ENCODE measurements at places on chromosomes 1 and 21.

DNA sequence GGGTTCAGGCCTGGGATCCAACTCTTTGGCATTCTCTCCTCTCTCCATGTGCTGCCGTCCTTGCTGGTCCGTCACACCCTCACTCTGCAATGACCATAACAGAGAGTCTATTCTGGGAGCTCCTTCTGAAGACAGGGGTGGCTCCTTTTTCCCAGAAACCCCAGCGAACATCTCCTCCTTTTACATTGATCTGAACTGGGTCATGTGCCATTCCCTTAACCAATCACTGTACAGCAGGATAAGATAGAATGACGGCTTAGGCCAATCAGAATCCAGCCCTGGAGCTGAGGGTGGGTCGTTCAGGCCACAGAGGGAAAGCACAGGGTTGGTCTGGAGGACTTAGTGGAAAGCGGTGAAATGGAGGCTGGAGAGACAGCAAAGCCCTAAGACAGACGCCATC, 740.1 kb downstream of the MATN1 start:
- peaks cover 76% of the 10 kb centered on the region for H3K27me3 ChIP-seq
- H3K4me1 ChIP-seq: no peaks in the 10 kb centered on the region
- H3K27ac ChIP-seq: no peak overlapping the region
- no peak overlapping the region for H3K4me3 ChIP-seq
- no peaks in the 10 kb centered on the region for H3K36me3 ChIP-seq

DNA sequence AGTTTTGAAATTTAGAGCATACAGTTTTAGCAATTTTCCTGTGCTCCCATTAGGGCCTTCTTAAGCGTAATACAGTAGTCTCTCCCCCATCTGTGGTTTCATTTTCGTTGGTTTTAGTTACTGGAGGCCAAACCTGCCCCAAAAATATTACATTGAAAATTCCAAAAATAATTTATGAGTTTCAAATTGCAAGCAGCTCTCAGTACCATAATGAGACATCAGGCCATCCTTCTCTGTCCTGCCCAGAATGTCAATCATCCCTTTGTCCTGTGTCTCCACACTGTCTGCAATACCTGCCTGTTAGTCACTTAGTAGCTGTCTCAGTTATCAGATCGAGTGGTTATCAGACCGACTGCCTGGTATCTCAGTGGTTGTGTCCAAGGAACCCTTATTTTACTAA, 45.4 kb downstream of the ADSS2 start:
- H3K36me3 ChIP-seq: 0 out of 2 replicates have a peak, but pooled peaks cover under 1% of the 10 kb centered on the region
- peak; percentile 92 for DNase-seq
- peak overlapping the region; percentile 28 for H3K4me3 ChIP-seq
- peak overlapping the region; percentile 77 for H3K27ac ChIP-seq
- H3K27me3 ChIP-seq: no peaks in the 10 kb centered on the region

GRCh38 chr21:39612233-39613040, at the start of gene B3GALT5:
Gene B3GALT5 (plus strand): TSS chr21:39612940. CDS start chr21:39660560, 47,620 bp downstream.
- no peaks in the 10 kb centered on the region for H3K36me3 ChIP-seq
- no peak within 1 kb of the TSS for H3K4me3 ChIP-seq
- H3K27me3 ChIP-seq: no peaks in the 10 kb centered on the region
- DNase-seq: no peak
- H3K27ac ChIP-seq: no peak within 1 kb of the TSS
- H3K4me1 ChIP-seq: no peaks in the 10 kb centered on the region

GRCh38 chr1:96968983-96969382, 247.4 kb downstream of the PTBP2 start:
- H3K4me3 ChIP-seq: no peak overlapping the region
- no peaks in the 10 kb centered on the region for H3K4me1 ChIP-seq
- no peak for DNase-seq
- H3K36me3 ChIP-seq: no peaks in the 10 kb centered on the region

DNA sequence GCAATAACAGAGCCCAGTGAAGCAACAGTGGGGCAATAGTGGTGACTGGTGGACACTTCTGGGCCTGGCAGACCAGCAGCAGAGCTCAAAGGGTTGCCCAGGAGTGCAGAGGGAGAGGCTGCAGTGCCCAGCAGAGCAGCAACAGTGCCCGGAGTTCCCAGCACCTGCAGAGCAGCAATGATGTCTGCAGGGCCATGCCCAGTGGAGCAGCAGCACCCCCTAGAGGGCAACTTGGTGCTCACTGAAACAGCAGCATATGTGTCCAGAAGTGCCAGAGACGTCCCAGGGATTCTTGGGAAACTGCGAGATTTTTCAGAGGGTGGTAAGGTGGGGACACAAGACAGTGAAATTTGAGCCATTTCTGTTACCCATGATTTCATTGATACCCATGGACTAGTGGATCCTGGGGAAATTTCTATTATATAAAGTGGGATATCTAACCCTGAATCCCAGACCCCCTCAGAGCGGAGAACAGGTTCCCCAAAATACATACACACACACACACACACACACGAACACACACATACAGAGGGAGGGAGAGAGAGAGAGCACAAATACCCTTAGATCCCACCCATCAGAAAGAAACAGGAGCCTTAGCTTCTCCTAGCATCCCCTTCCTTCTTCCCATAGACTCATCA, 156.9 kb upstream of the GJB5 start:
- no peaks in the 10 kb centered on the region for H3K4me1 ChIP-seq
- no peak overlapping the region for H3K4me3 ChIP-seq
- peak; percentile 59 for DNase-seq

- H3K27me3 ChIP-seq: no peaks in the 10 kb centered on the region
- DNase-seq: no peak
- peaks cover 9% of the 10 kb centered on the region for H3K4me1 ChIP-seq
Observed at GRCh38 chr1:118954301-118954905, 33.7 kb downstream of the TBX15 start.

- no peak overlapping the region for H3K27ac ChIP-seq
- no peak overlapping the region for H3K4me3 ChIP-seq
- H3K4me1 ChIP-seq: peaks cover 21% of the 10 kb centered on the region
- H3K36me3 ChIP-seq: no peaks in the 10 kb centered on the region
- DNase-seq: no peak
Observed at GRCh38 chr21:25970254-25970930, 200.2 kb downstream of the APP start.

DNA sequence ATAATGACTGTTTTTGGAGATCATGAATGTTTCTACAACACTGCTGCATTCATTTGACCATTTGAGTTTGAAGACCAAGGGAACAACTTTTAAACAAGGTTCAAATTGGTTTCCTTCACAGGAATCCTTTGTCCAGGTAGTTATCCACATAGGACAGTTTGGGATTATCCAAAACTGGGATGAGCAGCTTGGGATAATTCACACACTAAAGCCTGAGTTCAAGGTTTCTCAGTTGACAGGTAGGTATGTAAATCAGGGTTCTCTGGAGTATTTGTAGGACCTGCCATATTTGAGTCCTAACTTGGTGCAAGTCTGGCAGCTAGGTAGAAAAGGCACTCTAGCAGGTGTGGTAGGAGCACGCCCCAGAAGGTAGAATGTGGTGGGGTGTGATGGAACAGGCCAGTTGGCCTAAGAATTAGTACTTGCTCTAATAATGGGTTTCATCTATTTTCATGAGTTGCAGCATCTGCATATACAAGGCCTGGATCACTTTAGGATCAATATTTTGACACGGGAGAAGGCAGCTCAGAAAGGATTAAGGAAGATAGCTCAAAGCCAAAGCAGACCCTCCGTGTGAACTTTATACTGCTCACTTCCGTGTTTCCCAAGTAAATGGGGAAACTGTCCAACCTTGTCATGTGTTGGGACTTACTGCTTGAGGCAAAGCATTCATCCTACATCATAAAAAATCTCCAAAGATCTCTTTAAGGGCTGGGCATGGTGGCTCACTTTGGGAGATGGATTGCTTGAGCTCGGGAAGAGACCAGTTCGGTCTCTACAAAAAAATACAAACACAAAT, 14.1 kb upstream of the RAB42 start:
- peaks cover 22% of the 10 kb centered on the region for H3K36me3 ChIP-seq
- no peaks in the 10 kb centered on the region for H3K27me3 ChIP-seq
- peak overlapping the region; percentile 80 for H3K27ac ChIP-seq
- DNase-seq: peak; percentile 30
- H3K4me1 ChIP-seq: peaks cover 29% of the 10 kb centered on the region

- H3K27ac ChIP-seq: no peak overlapping the region
- H3K27me3 ChIP-seq: no peaks in the 10 kb centered on the region
- no peak for DNase-seq
- no peak overlapping the region for H3K4me3 ChIP-seq
Observed at GRCh38 chr1:8677782-8678181, 139.7 kb downstream of the RERE start.

DNA sequence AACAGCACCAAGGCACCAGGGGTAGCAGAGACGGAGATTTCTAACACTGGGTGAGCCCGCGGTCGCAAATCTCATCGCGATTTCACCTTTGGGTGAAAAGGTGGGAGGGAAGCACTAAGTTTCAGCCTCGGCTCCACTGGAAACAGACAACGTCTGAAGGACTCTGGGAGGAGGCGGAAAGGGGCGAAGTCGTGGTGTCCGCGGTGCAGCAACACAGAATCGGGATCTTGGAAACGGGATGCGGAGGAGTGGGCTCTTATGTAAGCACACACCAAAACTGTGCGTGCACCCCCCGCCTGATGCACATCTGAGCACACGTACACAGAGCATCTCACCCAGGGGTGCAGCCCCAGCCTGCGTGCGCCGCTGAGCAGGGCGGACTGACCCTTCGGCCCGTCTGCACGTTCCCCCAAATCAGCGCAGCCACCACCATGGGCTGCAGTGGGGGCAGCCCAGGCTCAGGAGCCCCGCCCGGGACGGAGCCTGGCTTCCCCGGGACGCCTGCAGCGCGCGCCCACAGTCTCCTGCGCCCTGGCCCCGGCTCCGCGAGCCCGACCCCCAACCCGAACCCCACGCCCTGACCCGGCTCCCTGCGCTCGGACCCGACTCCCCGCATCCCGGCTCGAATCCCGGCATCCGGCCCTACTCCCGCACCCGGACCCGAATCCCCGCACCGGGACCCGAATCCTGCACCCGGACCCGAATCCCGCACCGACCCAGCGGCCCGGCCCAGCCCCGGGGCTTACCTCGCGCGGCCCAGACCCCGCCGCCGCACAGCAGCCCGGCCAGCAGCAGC, 670 bp downstream of the CLSTN1 start:
- H3K4me3 ChIP-seq: peak overlapping the region; percentile 94
- peaks cover 30% of the 10 kb centered on the region for H3K4me1 ChIP-seq
- no peak overlapping the region for H3K27ac ChIP-seq
- no peaks in the 10 kb centered on the region for H3K27me3 ChIP-seq
- peak; percentile 41 for DNase-seq
- no peaks in the 10 kb centered on the region for H3K36me3 ChIP-seq

DNA sequence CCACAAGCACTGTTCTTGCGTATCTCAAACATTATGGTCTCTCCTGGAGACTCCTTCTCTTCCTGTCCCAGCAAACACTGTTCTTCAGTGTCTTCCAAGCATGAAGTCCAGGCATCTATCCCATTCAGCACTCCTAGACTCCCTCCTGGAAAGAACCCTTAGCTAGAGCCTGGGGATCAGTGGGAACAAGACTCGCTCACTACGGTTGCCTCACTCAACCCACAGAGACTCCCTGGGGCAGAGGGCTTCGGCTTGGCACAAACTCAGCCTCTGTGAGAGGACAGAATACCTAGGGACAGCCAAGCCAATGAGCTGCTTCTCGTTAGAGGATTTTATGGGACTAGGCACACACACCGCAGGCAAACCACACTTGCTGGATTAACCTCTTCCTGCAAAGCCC, 86.5 kb upstream of the IPO9 start:
- H3K27me3 ChIP-seq: no peaks in the 10 kb centered on the region
- H3K36me3 ChIP-seq: no peaks in the 10 kb centered on the region

DNA sequence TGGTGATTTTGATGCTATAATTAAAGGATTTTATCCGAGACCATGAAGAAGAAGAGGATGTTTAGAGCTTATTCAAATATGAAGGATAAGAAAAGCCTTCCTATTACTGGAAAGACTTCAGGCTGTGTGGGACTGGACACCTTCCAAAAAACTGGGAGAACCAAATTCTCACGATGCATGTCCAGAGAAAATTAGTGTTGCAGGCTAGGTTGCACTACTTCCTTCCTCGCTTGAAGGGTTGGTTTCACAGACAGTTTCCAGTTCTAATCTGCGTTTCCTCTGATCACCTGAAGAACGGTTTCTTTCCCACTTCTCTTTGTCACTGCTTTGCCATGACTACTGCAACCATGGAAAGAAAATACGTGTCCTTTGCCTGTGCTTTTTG, 2.0 kb downstream of the MTARC2 start:
- peak overlapping the region; percentile 24 for H3K27ac ChIP-seq
- peaks cover 17% of the 10 kb centered on the region for H3K4me1 ChIP-seq
- no peaks in the 10 kb centered on the region for H3K36me3 ChIP-seq
- DNase-seq: no peak
- H3K4me3 ChIP-seq: peak overlapping the region; percentile 19

DNA sequence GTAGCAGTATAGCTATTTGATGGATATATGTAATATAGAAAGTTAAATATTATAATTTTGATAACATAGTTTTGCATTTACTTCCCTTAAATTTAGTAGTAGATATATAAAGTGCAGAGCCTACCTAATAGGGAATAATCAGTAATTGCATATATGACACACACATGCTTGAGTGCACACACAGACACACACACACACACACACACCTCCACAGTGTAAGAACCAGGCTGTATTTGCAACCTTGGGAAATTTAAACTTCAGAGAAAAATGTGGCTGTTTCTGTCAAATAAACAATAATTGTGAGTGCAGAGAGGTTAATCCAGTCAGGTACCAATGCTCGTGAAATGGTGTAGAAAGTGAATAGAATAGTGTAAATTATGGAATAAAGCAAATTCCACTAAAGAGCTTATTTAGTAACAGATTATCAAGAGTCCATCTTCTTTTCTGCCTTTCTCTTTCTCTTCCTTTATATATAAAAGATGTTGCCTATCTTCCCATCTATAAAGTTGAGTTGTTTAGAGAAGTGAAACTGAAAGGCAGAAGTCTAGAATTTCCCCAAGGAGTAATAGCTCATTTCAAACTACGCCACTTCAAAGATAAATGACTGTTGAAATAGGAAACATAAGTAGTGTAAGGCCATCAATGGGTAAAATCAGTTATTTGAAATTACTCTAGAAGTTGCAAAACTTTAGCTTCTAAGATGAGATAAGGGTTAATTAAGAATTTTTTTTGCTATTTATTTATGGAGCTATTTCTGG, 273.7 kb downstream of the SRGAP2C start:
- H3K27me3 ChIP-seq: no peaks in the 10 kb centered on the region
- H3K27ac ChIP-seq: no peak overlapping the region
- H3K4me1 ChIP-seq: no peaks in the 10 kb centered on the region
- no peak overlapping the region for H3K4me3 ChIP-seq

GRCh38 chr1:186375929-186376319, 286 bp downstream of the ODR4 start:
- H3K27me3 ChIP-seq: no peaks in the 10 kb centered on the region
- peak overlapping the region; percentile 90 for H3K27ac ChIP-seq
- no peak for DNase-seq
- H3K4me3 ChIP-seq: peak overlapping the region; percentile 73

DNA sequence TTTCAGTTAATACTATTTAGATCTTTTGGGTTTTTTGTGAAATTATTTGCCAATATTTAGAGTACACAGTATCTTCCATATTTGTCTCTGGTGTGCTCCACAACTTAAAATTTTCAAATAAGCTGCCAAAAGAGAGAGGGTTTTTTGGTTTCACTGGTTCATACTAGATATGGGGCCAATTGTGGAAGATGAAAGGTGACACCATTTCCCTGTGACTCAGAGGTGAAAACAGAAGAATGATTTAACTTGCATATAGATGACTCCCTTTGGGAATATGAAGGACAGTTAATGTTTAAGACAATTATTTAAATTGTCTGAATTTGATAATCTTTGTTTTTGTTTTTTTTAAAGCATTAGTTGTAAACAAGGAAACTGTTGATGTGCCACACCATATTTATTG, 37.5 kb downstream of the IVNS1ABP start:
- H3K4me1 ChIP-seq: peaks cover 8% of the 10 kb centered on the region
- no peak overlapping the region for H3K27ac ChIP-seq
- H3K4me3 ChIP-seq: no peak overlapping the region
- no peak for DNase-seq
- no peaks in the 10 kb centered on the region for H3K36me3 ChIP-seq

Measured in MM.1S (cell line).